ENCODE measurements at places on chromosomes 1 and 21.

- no peak for DNase-seq
Observed at GRCh38 chr1:31421371-31422040, 8.5 kb downstream of the SERINC2 start.

GRCh38 chr1:97120806-97121205 is 399.2 kb downstream of the PTBP2 start:
- DNase-seq, result no peak

DNA sequence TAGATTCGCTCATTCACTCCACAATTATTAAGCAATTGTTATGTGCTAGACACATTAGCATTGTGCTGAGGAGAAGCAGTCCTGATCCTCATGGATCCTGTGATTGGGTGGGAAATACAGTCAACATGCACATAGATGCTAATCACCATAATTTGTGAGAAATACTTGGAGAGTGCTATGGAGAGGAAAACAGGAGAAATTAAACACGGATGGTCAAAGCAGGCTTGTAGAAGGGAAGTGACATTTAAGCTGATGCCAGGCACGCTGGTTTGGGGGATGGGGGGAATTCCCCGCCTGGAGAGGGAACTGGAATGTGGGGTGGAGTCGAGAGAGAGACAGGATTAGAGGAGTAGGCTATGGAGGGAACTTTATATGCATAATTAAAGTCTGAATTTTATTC is 52.2 kb upstream of the L1TD1 start:
- no peak for DNase-seq

- no peak for DNase-seq
Observed at GRCh38 chr1:101392552-101392951, 155.7 kb downstream of the S1PR1 start.

- DNase-seq, result no peak
Observed at GRCh38 chr1:236353813-236354212, 40.3 kb upstream of the EDARADD start.

DNA sequence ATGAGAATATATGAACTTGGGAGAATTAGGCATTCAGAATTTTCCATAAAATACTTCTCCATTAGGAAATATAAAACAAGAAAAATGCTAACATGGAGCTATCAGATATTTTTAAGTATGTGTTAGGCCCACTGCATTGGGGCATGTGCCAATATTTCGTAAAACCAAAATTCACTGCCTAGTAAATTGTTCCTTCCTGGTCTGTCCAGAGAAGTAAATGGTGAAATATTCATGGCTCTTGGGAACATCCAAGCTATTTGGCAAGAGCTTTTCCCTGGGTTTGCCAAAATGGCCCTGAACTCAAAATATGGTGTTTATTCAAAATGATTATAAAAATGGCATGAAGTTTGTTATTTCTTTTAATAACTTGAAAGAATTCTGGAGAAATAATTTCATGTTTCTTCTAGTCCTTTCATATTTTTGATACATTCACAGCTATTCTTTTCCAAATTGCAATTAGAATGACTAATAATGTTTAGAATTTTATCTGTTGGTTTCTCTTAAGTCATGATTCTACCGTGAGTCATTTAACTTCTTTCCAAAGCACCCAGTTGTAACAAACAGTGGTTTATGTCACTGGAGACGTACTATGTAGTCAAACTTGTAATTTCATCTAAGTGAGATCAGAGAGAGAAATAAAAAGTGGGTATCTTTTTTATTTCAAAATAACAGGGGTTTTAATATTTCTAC is 25.7 kb upstream of the SLC19A2 start:
- peak; percentile 75 for DNase-seq

- no peak for DNase-seq
Observed at GRCh38 chr1:22636353-22636752, at the start of gene C1QA. TSS of gene C1QA (plus strand) at chr1:22636628. CDS start at chr1:22637617, 989 bp downstream.

DNA sequence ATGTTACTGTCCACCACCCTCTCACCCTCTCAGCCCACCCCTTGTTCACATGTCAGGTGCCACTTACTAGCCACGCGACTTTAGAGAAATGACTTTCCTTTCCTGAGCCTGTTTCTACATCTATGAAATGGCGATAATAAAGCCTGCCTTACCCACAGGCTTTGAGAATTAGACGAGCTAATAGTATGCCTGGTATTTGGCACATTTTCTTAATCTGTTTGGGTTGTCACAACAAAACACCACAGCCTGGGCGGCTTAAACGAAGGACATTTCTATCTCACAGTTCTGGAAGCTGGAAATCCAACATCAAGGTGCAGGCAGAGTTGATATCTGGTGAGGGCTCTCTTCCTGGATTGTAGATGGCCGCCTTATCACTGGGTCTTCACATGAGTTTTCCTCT is 273.9 kb upstream of the FMN2 start:
- DNase-seq, result no peak

DNA sequence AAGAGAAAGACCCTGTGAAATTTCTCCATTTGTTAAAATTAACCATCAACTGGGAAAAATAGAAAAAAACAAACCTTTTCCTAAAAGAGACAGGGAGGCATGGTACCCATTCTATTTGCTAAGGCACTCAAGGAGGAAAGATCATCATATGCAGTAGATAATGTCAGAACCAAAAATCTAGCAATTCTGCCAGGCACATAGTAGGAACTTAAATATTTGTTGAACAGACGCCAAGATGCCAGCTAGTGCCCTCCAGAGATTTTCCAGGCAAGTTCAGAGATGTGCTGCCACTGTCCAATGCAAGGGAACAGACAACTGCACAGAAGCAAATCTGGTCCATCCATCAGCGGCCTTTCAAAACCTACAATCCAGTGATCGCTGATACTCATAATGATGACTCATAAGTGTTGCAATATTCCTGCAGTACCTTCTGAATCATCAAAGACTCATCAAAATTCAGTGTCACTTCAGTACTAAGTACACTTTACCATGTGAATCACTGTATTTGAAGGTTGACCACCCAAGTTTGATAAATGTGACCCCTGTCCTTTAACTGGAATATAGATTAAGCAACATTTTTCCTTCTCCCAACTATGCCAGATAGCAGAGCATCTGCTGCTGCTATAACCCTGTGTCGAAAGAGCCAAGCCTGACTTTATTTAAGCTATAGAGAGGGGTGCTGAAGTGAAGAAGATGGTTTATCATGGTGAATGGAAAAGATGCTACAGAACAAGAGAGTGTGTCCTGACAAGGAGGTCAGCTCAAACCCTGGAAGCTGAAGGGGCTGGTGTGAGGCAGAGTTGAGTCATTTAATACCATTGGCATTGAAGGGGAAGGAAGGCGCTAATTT is 99.1 kb downstream of the MT1HL1 start:
- DNase-seq, result peak; percentile 87

DNA sequence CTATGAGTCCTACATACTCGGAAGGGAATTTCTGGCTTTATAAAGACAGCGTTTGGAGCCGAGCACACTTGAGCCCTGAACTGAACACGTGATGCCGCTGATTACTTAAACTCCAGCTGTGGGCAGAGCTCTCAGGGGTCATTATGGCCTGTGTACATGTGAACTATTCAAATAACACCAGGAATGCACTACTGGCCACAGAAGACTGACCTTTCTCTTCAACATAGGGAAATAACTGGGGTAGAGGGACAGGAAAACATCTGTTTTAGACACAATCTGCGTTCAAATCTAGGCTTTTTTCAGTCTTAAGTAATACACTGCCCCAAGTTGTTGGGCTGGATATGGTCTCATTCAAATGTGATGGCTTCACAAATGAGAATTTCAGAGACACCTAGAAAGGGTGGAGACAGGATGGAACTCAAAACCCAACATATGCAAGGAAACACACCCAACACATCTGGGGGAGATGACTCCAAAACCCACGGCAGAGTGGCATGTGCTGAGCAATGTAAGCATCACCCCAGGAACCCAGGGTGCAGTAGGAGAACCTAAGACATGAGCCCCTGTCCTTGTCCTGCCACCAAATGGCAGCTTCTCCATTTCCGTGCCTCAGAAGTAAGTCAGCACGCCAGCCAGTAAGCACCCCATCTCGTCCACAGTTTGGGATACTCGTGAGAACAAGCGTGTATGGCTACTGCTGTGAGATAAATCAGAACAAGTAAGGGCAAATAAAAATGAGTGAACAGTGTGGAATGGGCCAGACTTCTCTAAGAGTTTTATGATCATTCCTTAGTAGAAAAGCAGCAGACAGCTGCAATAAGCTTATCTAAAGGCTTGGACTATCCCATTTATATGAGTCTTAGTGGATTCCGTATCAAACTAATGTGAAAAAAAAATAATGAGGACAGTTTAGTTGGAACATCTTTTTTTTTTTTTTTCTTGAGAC is 24.9 kb downstream of the NID1 start:
- DNase-seq, result no peak

DNA sequence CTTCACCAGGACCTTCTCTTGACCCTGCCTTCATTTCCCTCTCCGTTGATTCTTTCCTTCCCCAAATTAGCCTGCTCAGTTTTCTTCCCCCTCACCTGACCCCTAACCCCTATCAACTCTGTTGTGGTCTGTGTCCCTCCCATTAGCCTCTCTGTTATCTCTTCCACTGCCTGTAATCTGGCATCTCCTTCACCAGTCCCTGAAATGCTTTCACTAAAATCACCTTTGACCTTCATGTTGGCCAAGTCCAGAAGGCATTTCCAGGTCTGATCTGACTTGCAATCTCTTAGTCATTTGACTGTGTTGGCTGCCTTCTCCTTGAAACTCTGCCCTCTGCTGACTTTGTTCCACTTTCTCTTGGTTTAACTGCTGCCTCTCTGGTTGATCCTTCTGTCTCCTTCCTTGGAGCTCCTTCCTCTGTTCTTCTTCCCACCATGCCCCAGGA is 28.2 kb downstream of the ATP8B2 start:
- no peak for DNase-seq

GRCh38 chr1:56827711-56828110 is 8.5 kb upstream of the FYB2 start:
- no peak for DNase-seq

GRCh38 chr1:30472009-30472408 is 251.4 kb downstream of the MATN1 start:
- DNase-seq, result no peak

DNA sequence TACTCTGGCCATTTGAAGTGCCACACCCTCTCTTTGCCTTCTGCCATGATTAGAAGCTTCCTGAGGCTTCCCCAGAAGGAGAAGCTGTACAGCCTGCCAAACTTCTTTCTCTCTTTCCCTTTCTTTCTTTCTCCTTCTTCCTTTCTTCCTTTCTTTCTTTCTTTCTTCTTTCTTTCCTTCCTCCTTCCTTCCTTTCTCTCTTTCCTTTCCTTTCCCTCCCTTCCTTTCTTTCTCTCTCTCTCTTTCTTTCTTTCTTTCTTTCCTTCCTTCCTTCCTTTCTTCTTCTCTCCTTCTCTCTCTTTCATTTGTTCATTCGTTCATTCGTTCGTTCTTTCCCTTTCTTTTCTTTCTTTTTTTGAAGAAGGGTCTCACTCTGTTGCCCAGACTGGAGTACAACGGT is 931.0 kb downstream of the TTLL7 start:
- DNase-seq, result no peak

- no peak for DNase-seq
Observed at GRCh38 chr1:84020151-84020550, 21.2 kb upstream of the TTLL7 start.

GRCh38 chr21:40647706-40648105 is 199.3 kb downstream of the DSCAM start:
- DNase-seq, result no peak

DNA sequence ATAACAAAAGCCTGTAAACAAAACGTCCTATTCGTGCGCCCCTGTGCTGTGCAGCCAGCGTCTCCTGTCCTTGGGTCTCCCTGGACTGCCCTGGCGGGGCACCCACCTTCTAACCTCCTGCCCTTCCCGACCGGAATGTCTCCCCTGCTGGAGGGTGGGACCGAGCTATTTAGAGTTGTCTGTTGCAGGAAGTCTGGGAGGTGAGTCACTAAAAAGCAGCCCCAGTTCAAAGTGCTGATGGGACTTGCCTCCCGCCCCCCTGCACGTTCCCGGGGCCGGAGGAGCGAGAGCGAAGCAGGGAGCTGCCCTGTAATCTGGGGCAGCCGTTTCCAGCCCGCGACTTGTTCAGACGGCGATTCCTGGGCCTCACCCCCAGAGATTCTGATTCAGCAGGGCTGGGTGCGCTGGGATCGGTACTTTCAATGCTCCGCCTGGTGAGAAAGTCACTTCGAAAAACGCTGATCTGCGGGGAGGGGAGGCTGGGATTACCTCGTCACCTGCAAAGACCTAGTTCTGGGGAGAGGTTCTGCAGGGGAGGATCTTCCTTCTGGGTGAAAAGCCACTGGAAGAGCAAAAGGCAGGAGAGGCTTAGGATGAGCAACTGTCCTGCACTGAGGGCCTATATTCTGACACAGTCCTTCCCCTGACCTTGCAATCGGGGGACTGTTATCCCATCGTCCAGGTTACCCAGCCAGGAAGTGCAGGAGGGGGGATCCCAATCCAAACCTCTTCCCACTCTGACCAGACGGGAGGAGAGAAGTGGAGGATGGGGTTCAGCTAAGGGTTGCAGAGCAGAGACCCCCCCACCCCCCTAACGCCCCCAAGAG is 1.2 kb upstream of the DHRS3 start:
- peak; percentile 96 for DNase-seq

GRCh38 chr1:201119206-201120197 is 7.3 kb upstream of the CACNA1S start:
- peak; percentile 45 for DNase-seq

GRCh38 chr1:185353124-185353523 is 36.1 kb upstream of the IVNS1ABP start:
- DNase-seq, result no peak

DNA sequence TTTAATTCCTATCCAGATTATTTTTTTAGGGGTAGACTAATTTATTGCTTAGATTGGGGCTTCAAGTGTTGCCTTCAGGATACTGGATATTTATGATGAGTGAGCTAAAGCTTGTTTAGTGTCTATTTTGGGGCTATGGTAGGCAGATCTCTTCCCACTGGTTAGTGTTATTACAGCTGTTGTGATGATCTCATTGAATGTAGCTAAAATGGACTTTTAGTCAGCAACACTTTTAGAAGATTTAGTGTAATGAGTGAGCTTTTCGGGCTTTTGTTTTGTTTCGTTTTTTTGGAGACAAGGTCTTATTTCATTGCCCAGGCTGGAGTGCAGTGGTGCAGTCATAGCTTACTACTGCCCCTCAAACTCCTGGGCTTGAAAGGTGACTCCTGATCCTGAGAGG is 14.2 kb downstream of the THRAP3 start:
- DNase-seq, result no peak

DNA sequence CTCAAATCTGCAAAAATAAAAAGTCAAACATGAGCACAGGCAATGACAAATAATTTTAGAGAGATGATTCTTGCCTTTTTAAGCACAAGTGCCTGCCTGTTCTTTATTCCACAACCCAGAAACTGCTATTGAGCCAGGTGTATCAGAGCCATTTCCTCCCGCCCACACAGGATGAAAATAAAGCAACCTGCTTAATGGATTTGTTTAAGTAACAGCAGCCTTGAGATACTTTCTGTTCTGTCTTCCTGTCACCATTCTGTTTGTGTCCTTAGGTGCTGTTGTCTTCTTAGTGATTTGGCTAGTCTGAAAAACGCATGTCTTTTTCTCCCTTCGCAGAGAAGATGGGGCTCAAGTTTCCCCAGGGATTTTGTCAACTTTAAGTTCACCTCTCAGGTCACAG is 11.4 kb downstream of the RPE65 start:
- no peak for DNase-seq

DNA sequence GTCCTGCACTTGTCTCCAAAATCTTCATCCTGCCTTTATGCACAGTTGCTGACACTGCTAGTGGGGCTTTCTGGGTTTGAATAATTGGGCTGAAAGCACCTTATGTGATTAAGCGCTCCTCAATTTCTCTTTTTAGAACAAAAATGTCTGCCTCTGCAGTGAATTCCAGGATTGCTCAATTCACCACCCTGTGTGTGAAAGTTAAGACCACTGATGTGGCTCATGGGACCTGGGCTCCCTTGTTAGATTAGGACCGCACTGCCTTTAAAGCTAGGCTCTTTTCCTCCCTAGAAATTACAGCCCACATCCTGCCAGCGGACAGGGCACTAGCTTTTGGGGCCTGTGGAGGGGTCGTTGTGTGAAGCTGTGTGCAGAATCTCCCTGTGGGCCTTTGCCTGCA is 18.8 kb downstream of the KIAA1614 start:
- no peak for DNase-seq
